HS-27A (cell line): ENCODE measurements at places on chromosomes 12 and 14.

DNA sequence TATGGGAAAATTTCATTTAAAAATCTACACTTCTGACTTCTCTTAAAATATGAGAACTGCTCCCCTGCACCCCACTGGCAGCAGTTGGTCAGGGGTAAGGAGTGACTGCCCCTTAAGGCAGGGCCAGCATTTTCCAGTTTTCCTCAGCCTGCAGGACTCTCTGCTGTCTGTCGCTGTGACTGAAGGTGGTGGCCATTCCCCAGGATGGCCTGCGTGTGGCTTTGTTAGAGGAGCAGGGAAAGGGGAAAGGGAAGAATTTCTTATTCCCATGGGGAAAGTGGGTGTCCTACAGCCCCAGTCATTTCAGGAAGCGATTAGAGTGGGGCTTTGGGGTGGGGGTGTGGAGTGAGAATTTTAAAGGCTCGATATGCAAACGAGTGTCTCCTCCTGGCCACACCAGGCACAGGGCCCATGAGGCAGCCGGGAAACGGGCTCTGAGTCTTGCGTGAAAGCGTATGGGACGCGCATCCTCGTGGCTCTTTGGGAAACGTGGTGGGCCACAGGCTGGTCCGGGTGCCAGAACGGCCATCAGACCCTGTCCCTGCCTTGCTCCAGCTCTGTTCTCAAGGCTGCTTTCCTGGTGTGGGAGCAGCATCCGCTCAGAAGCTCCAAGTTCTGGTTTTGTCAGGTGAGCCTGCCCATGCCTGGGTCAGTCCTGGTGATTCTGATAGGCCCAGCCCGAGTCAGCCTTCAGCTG, 23.5 kb downstream of the ADGRD1 start:
- no peak for DNase-seq

GRCh38 chr12:20631711-20632110, 63.4 kb upstream of the SLCO1C1 start:
- DNase-seq = no peak

GRCh38 chr12:102344691-102345090, 135.7 kb downstream of the IGF1 start:
- no peak for DNase-seq

DNA sequence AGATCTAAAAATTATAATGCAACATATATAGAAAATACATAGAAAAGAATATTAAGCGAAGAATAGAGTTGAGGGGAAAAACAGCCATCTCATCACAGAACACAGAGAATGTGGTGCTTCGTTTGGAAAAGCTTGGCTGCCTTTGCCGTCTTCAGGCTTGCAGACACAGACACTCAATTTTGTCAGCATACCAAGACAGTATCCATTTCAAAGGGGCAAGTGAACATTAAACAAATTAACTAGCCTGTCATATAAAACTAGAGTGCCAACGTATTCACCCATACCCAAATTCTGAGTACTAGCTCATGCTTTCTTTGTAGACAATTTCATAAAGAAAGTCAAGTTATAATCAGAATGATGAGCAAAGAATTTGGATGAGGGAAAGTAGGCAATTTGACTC, 40.5 kb downstream of the DMAC2L start:
- DNase-seq = no peak

DNA sequence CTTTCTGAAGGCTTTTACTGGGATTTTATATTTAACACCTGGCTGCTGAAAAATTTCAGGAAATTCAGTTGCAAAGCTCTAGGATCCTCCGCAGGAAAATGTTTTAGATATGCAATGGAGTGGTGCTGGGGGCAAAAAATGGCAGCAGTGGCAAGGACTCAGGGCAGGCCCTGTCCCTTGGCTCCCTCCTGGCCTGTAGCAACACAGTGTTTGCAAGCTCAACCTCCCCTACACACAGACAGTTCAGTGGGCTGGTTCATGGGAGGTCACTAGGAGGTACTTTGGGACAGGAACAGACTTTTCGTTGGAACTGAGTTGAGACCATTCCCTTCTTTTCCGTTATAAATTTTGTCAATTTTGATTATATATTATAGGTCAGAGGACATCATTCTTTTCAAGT, 270.4 kb downstream of the ADAMTS20 start:
- DNase-seq = no peak
